ENCODE measurements at places on chromosomes 4 and X.

DNA sequence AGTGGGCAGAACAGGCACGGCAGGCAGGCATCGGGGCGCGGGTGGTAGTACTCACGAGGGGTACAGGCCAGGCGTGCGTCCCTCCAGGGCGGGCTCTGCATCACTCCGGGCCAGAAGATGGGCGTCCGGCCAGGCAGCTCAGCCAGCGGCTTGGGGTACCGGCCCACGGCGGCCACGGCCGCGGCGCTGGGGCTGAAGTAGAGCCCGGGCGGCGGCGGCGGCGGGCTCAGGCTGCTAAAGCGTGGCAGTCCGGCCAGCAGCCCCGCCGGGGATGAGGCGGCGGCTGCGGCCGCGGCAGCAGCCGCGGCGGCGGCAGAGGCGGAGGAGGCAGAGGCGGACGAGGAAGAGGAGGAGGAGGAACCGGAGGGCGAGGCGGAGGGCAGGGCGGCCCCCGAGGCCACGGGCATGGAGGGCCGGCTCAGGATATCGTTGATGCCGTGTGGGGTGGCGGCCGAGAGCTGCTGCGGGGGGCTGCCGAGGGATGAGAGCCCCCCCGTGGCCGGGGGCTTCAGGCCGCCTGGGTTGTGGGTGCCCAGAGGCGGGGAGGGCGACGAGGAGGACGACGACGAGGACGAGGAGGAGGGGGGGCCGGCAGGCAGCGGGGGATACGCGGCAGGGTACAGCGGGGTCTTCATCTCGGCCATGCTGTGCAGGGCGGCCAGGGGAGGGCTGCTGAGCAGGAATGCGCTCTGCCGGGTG, 1.4 kb downstream of the NKX6-1 start:
- no peak for DNase-seq

DNA sequence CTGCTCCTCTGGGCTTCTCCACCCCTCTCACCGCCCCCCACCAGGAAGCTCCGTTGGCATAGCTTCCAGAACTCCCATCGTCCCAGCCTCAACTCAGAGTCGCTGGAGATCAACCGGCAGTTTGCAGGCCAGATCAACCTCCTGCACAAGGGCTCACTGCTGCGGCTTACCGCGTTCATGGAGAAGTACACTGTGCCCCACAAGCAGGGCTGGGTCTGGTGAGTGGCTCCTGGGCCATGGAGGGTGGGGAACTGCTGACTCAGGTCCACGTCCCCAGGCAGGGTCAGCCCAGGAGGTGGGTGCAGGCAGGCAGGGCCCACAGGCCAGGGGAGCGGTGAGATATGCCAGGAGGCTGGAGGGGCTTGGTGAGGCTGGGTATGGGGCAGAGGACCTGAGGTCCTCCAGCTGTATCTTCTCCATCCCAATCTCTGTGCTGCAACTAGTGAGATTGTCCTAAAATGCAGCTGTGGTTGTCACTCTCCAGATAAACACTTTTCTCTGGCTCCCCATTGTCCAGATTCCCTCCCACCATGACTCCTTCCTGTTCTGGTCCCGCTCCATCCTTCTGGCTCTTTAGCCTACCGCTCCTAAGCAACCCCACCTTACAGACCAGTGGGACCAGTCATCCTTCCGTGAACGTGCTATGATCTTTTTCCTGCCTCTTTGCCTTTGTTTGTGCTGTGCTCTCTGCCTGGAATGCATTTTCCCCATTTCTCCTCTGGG, 71.9 kb downstream of the STARD8 start:
- DNase-seq: no peak

- DNase-seq: no peak
Observed at GRCh38 chrX:7146020-7146702, 1.4 kb upstream of the STS start.

DNA sequence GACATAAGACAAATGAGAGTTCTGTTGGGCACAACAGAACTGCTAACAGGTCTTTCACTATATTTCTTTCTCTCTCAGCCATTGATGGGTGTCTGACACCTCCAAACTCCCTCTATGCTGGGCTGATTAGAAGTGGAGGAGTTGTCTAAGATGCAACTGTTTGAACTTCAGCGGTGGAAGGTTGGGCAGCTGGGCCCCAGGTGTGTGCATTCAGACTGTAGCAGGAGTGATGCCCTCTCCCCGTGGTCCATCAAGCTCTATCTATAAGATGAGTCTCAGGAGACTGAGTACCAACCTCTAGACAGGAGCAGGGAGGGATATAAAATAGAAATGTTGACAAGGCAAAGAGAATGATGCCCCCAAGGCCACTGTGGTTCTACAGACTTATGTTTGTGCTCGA, 28.2 kb upstream of the CHRNA9 start:
- no peak for DNase-seq

- no peak for DNase-seq
Observed at GRCh38 chr4:168612450-168613135, 115.7 kb downstream of the PALLD start.

DNA sequence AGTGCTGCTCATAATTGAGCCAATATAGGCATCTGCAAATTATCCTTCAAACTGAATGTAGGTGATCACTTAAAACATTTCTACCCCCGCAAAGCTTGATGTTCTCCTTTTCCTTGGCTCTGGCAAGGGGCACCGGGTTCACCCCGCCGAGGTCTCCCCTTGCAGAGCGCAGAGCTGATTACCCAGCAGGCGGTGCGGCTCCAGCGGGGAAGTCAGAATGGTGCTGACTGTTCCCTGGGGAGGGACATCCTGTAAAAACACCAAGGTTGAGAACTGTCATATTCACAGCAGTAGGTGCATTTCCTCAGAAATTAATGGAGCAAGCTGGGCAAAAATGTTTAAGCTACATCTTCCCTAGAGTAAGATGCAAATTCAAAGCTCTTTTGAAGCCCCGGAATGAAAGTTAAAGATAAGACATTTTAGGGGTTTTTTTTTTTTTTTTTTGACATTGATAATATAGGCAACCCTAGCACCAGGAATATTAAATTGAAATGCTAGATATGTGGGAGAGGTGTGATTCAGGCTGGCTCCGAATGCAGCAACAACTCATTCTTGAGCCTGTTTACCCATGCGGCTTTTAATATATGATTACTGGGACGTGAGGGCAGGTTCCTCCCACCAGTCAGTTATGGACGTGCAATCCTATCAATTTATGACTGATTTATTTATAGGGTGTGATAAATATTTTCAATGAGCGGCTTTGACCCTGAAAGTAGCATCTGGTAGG, 767.3 kb upstream of the TENM3 start:
- DNase-seq: no peak

- no peak for DNase-seq
Observed at GRCh38 chr4:187666034-187666433, 329.5 kb upstream of the ZFP42 start.

- peak; percentile 61 for DNase-seq
Observed at GRCh38 chr4:158161551-158162354, 11.1 kb downstream of the GASK1B start.

DNA sequence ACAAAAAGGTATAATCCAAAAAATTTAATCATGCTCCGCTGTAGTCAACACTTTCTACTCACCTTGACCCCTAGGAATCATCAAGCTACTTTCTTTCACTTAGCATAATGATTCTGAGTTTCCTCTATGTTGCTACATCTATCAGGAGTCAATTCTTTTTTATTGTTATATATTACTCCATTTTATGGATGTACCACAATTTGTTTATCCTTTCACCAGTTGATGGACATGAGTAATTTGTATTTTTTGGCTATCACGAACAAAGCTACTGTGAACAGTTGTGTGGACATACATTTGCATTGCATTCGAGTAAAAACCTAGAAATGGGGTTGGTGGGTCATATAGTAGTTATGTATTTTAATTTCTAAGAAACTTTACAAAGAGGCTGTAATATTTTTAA, 102.9 kb downstream of the PRSS12 start:
- no peak for DNase-seq

DNA sequence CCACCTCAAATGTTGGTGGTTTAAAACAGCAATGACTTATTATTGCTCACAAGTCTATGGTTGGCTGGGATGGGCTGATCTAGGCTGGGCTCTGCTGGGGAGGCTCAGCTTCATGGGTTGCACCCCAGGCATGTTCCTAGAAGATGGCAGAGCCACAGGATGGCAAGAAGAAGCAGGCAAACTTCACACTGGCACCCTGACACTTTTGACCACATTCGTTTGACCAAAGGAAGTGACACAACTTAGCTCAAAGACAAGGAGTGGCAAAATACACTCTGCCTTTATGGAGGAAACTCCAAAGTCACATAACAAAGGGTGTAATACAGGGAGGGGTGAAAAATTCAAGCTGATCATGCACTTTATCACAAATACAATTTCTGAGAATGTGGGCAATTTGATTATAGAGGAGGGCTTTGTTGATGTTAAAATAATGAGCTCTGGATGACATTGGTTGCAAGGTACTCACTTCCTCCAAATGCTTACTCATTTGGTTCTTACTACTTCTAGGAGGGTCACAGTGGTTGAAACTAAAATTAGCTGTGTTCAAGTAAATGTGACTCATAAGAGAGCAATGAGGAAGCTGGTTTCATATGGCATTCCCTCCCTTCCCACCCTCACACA, 249.2 kb upstream of the RPS6KA3 start:
- no peak for DNase-seq
